NCI-H1105 treated with DMSO at 0.1 percent for 48 hours (cell line): ENCODE measurements at places on chromosomes 12 and 14.

DNA sequence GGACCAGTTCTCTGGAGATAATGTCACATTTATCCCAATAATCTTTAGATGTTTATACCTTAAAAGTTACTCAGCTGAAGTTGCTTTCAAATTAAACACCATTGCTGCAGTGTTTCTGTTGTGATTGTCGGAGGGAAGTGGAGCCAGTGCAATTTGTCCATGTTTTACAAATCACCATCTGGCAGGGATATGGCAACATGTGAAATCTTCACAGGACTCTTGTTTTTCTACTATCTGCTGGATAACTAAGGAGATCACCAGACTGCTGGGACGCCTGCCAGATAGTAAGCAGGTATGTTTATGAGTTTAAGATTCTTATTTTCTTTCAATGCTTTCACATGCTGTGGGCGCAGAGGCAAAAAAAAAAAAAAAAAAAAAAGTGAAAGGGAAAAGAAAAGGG, 100.3 kb upstream of the SOX5 start:
- DNase-seq, result no peak

GRCh38 chr14:96252323-96252998, 3.5 kb upstream of the BDKRB1 start:
- DNase-seq, result peak; percentile 26

- no peak for DNase-seq
These were observed 5.5 kb upstream of the ATF7 start for GRCh38 chr12:53631721-53632120.

GRCh38 chr14:41899416-41899815, 292.7 kb downstream of the LRFN5 start:
- DNase-seq, result peak; percentile 99

DNA sequence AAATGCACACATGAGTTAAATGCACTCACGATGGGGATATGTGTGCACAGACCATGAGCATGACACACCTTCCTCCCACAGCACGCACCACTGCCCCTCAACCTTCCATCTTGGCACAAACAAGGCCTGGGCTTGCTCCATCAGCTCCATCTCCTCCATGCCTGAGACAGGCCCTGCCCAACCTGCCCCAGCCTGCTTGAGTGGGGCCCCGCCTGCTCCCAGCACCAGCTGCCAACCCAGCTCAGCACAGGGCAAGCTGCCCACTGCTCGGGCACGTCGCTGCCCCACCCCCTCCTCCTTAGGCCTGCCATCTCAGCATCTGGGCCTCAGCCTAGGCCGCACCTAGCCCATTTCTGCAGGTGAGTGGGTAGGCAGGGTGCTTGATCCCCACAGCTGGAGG, 27.6 kb upstream of the KRT78 start:
- DNase-seq, result peak; percentile 49

DNA sequence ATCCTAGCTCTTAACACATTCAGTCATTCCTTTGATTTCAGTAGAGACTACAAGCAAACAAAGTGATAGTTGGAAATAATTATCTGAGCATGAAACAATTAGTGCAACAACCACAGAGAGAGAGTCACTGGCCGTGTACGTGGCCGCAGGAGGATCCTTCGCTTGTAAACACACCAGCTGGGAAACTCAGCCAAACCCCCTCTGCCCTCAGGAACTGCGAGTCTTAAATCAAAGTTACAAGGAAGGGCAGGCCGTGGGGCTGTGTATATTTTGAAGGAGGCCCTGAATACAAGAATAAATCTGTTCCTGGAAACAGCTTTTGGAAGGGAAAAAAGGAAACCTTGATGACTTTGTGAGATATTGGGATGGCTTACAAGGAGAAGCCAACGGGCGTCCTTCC, 164.5 kb downstream of the ANO2 start:
- no peak for DNase-seq

DNA sequence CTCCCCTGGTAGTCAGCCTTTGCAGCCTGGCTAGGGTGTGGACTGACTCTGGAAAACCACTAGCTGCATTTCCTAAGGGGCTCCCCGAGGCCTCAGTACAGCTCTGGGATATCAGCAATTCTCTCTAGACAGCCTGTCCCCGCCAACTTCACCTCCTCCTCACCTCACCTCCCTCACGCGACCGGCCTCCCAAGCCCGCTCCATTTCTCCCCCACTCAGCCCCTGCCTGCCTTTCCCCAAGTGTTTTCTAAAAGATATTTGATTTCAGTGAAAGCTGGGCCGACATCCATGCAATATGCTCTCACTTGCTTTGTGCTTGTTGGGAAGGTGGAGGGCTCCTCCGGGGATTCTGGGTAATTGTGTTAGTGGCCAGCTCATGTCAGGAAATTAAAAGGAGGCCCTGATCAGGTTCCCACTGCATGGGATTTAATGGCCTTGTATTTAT, 91.8 kb downstream of the ESRRB start:
- DNase-seq, result no peak
